ENCODE measurements at places on chromosomes 5 and 9.

DNA sequence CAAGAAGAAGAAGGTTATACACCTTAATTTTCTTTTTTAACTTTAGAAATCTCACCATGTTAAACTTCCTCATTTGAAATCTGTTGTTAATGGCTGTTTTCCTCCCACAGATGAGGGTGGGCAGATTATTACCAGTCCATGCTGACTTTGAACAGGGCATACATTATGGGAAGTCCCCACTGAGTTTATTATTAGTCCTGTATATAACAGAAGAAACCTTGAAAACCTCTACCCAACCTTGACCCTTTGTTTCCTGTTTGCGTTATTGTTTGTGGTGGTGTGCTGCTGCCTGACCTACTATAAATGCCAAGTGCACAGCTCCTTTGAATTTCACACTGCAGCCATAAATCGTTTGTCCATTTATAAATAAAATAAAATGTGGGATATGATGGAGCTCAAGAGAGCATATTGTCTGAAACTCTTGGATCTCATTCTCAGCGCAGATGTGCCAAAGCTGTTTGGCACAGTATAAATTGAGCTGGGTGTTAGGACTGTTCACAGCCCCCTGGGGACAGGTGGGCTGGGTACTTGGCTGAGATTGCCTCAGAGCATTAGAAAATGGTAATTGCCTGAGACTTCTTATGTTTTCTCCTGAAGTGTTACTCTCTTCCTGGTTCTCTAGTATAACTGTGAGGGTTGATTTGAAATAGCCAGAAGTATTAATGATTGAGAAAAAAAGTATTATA is 139.6 kb downstream of the SPATA31D1 start:
- no peak for DNase-seq

- DNase-seq, result no peak
These were observed 55.9 kb upstream of the MYO10 start for GRCh38 chr5:16992006-16992405.

DNA sequence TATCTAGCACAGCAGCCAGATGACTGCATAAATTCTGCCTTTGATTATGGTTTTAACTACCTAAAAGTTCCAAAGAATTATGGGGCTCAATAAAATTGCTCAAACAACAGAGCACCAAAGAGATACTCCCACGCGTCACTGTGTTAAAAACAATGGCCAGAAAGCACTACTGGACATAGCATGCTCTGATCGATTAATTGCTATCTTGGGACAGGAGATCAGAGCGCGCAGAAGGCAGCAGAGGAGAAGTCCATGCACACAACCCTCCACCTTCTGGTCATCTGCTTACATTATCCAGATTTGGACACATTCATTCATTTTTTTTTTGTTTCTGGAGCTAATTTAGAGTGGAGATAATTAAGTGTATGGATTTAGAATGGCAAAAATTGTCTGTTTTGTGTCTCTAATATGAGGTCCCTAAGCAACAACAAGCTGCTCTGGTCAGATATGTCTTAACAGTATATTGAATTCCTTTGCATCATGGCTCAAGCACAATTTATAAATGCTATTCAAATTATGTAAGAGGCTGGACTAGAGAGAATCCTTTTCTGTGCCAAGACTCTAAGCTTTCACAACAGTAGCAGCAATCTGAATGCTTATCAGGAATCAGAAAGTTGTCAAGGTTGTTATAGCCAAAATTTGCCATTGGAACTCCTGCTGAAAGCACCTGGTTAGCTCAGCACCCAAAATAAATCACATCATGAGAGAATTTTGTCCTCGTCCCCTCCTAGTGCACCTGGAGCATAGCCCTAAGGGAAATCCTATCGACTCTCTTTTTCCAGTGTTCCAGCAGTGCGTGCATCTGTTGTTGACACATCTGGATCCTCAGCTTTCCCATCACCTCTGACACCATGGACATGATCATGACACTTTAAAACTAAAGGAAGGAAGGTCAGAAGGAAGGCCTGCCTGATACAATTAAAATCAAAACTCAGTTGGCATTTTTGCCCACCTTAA is 98.6 kb upstream of the HMHB1 start:
- no peak for DNase-seq

- no peak for DNase-seq
These were observed 28.8 kb upstream of the MELK start for GRCh38 chr9:36543916-36544315.

DNA sequence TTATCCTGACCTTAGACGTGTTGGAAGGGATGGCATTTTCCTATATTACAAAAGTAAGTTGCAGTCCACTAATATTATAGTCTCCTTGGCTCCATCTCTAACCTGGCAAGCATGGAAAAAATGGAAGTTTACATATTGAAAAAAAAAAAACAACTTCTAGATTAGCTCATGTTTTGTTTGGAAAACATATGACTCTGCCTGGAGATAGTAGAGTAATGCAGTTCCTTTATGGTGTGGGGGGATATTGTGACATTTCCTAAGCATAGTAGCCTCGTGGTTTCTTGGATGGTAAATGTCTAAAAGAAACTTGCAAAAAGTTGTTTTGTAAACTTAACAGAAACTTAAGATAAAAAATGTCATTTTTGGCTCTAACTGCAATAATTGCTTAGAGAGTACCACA is 244.4 kb upstream of the FBXL7 start:
- no peak for DNase-seq

- DNase-seq, result no peak
These were observed 13.8 kb downstream of the WWC1 start for GRCh38 chr5:168305281-168305680.

DNA sequence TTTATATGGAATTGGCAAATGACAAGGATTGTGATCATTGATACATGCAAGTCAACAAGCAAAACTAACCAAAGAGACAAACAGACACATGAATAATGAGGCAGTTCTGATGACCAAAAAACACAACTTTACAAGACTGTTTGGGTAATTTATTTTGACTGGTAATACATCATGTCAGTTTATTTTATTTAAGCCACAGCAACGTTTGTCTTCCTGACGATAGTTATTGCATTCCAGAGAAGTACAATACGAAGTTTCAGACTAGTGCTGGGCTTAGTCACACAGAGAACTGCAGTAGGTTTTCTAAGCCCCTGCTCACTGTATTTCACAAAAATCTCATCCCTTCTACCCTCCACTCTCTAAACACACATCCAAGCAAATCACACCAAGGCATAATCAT is 514.2 kb downstream of the RAB3C start:
- no peak for DNase-seq

GRCh38 chr9:13569602-13570067 is 290.1 kb upstream of the MPDZ start:
- no peak for DNase-seq

- DNase-seq, result no peak
These were observed 460.8 kb downstream of the CDH10 start for GRCh38 chr5:24183981-24184380.

GRCh38 chr5:10323588-10324488 is 16.1 kb upstream of the CMBL start:
- no peak for DNase-seq

DNA sequence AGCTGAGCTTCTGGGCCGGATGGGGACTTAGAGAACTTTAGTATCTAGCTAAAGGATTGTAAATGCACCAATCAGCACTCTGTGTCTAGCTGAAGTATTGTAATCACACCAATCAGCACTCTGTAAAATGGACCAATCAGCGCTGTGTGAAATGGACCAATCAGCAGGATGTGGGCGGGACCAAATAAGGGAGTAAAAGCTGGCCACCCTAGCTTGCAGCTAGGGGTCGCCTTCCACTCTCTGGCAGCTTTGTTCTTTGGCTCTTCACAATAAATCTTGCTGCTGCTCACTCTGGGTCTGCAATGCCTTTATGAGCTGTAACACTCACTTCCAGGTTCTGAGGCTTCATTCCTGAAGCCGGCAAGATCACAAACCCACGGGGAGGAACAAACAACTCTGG is 354.0 kb downstream of the PRR16 start:
- no peak for DNase-seq

DNA sequence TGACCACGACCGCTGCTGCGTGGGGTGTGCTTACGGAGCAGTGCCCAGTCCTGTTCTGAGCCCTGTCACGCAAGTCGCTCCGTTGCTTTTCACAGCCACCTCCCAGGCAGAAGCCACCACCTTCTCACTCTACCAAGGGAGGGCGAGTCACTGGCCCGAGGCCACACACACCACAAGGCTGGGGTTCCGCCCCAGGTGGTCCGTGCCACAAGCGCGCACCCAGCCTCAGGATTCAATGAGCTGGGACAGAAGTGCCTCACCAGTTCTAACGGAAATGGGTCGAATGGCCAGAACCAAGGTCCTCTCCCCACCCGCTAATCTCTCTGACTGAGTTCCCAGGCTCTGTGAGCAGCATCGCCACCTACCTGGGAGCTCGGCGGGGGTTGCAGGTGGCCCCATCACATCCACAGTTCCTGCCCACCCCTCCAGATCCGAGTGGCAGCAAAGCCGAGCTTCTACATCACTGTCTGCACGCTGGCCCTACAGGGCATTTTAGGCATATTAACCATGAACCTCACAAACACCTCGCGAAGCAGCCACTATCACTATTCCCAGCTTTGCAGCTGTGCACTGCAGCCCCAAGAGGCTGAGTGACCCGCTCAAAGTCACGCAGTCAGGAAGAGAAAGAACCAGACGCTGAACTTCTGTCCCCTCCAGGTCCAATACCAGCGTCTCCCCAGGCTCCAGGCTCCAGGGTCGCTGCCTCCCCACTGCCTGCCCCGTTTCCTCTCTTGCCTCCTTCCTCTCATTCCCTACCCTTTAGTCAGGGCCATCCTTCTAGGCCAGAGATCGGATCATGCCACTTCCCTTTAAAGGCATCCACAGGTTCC is 92.1 kb upstream of the PHYKPL start:
- DNase-seq, result no peak

DNA sequence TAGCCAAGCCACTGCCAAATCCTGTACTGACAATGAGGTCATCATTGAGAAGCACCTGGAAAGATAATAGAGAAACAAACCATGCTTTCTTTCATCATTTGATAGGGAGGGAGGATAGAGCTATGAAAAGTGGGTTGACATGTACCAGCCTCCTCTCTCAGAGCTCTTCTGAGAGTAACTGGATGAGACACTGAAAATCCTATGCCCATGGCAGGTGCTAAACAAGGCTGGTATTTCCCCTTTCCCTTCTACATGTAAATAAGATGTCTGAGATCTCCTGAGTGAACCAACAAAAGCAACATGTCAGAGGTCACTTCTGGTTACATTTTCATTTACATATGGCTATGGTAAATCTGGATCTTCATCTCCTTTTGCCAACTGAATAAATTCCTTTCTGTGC is 45.3 kb upstream of the TRAF1 start:
- no peak for DNase-seq

GRCh38 chr5:158677470-158677838 is 422.3 kb downstream of the EBF1 start:
- no peak for DNase-seq

DNA sequence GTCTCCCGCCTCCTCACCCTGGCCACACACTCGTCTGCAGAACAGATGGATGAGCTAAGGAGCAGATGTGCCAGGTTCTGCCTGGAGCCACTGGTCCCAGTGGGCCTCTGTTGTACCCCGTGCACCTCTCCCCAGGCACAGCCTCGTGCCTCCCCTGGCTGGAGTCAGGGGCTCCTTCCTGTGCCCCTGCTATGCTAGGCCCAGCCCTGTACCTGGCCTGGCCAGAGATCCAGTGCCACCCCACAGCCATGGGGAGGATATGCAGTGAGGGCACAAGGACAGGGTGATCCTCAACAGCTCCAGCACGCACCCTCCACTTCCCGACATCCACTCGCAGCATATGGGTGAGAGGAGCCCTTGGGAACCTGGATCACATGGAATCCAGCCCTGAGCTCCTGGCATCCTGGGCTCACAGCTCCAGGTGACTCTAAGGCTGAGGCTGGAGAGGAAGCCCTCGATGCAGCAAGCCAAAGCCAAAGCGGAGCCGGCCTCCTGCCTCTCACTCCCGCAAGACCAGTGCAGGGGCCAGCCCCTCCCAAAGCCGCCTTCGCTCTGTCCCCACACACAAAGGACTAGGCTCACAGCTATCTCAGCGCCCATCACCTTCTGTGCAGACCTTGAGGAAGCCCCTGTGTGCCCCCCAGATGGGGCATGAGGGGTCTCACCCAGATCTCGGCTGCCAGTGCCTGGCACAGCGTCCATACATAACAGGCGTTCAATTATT is 23.7 kb upstream of the ADAMTS2 start:
- DNase-seq, result no peak

DNA sequence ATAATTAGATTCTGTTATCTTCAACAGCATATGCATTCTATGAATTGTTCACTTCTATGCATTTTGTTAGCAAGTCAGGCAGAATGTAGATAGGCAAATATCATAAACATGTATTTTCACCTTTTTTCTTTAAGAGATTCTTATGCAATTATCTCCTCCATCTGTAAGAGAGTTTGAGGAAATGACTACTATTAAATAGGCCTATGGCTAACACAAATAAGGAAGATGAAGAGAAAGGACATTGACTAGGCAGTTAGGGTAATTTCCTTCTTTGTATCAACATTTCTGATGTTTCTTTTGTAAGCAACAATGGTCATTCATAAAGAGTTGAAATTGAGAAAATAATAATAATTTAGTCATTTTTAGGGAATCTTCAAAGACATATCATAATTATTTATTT is 145.2 kb upstream of the CDH12 start:
- DNase-seq, result no peak

GRCh38 chr5:165425594-165425993 is 1920.2 kb downstream of the MAT2B start:
- DNase-seq, result no peak

DNA sequence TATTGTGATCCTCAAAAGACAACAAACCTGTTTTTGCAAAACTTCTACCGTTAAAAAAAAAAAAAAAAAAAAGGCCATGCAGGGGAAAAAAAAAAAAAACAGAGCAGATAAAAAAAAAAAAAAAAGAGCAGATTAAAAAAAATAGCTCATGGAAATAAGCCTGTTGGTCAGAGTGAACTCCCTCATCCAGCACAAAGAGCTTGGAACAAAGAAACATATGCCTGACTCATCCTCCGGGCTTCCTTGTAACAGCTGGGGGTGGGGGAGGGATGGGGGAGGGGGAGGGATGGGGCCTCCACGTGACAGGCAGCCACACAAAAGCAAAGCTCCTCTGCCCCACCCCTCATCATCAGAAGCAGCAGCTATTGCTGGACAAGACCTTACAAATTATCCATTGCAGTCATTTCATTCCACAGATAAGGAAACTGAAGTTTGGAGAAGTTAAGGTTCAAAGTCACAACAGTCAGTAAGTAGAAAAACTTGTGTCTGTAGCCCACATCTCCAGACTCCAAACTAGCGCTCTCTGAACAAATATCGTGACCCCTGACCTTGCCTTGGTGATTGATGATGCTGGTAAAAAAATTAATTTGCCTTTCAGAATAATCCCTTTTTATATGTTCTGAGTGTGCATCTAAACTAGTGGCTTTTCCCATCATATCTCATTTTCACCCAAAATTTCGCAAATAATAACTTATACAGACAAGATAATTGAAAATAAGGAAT is 38.9 kb downstream of the SLC35D2 start:
- peak; percentile 5 for DNase-seq

- DNase-seq, result no peak
These were observed 235.1 kb downstream of the SPOCK1 start for GRCh38 chr5:137264041-137264440.

DNA sequence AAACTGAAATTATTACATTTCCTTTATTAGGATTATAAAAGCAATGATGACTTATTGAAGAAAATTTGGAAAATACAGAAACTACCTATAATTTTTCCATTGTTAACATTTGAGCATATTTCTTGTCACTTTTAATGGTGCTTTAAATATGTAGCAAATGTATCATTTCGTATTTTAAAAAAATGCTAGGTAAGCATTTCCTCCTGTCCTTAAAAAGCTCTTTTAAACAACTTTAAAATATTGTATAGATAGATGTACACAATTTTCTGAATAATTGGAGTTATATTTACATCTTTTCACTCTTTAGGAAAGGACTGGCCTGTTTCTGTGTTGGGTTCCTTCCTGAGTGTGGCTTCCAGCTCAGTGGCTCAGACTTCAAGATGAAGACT is 15.6 kb downstream of the TENT4A start:
- no peak for DNase-seq
